ENCODE measurements at places on chromosomes 11 and 22.

DNA sequence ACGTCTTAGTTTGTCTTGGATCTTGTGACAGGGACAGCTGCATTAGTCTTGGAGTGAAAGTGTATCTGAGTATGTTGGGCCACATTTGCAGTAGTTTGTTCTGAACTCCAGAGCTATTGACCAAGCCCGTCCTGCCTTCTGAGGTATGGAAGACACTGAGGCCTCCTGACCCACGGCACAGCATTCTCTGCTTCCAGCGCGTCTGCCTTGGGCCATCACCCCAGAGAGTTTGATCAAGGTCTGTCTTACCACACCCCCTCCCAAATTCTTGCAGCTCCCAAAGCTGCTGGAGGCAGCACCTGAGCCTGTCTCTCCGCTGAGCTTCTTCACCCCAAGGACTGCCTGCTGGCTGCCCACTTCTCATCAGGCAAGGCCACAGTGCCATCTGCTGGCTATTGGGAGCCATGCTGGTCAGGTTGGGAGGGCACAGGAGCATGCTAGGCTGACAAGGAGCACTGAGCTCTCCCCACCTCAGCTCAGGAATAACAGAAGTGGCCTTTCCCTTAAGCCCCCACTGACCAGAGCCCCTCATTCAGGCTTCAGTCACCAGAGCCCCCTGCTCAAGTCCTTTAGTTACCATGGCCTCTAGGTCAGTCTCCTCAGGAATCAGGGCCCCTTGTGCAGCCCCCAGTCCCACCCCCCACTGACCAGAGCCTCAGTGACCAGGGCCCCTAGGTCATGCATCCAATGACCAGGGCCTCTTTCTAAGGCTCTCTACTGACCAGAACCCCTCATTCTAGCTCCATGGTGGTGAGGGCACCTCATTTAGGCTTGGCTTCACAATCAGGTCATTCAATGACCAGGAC, 27.2 kb upstream of the SMPD1 start:
- DNase-seq, result peak; percentile 19

GRCh38 chr11:77589181-77589520, 602 bp upstream of the AQP11 start:
- no peak for DNase-seq

GRCh38 chr11:101840704-101841103, 74.1 kb upstream of the CEP126 start:
- DNase-seq, result no peak

GRCh38 chr11:45885274-45885920, at the start of gene MAPK8IP1:
Gene MAPK8IP1 (plus strand): TSS chr11:45885651. CDS start chr11:45885821, 170 bp downstream.
- DNase-seq, result peak; percentile 22
